Adipocyte (in vitro differentiated cells): ENCODE measurements at places on chromosomes 1 and 21.

GRCh38 chr1:228366062-228366865 lies 40.4 kb downstream of the TRIM11 start:
- no peak for DNase-seq

DNA sequence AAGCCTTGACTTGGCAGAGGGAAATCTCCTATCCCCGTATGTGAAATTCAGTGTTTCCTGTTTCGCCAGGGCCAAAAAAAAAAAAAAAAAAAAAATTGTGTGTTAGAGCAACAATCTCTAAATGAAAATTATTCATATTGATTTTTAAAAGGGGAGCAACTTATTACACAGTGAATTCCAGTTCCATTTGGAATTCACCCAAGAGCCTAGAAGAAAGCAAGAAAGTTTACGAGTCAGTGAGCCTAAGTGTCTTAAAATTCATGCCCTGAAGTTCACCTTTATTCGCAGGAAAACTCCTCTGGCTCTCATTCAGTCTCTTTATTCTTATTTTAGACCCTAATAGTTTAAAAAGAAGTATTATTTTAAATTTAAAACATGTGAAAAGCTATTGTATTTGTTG lies 42.1 kb upstream of the HUNK start:
- no peak for DNase-seq

GRCh38 chr1:90925928-90926869 lies 95.6 kb downstream of the ZNF644 start:
- peak; percentile 29 for DNase-seq

GRCh38 chr21:33063375-33063883 lies 6.5 kb upstream of the OLIG1 start:
- DNase-seq = no peak

DNA sequence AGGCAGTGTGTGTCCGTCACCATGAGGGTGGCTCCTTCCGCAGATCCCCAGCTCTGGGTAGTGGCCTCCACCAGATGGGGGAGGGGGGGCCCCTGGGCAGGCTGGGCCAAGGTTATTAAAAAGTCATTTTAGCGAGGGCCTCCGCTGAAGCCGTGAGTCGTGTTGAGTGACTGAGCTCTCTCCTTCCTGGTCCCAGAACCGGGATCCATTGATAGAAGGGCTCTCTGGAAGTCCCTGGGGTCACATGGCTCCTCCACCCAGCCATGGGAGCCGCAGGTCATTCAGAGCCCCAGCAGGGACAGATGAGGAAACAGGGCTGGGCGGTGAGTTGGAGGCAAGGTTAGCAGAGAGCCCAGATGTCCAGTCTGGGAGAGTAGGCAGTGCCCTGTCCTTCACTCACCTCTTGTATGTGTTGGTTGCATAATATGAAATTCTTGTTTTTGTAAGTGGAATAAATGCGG lies 12.9 kb downstream of the MIIP start:
- no peak for DNase-seq

GRCh38 chr1:153567621-153568366 lies 2.1 kb upstream of the S100A2 start:
- DNase-seq = no peak

DNA sequence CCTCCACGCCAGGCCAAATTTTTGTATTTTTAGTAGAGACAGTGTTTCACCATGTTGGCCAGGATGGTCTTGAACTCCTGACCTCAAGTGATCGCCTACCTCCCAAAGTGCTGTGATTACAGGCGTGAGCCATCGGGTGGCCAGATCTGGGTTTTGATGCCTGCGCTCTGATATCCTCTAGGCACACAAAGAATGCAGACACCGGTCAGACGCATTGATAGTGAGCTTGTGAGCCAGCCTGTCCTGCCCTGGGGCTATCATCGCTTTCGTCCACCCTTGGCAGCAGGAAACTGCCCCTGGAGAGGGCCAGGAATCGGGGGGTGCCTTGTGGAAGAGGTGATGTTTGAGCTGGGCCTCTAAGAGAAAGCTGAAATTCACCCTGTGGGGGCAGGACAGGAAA lies 4.0 kb downstream of the FBLIM1 start:
- no peak for DNase-seq
